ENCODE measurements at places on chromosomes 3 and 15.
A peak's percentile ranks its signal among the peaks of the same experiment; 100 is the strongest.

DNA sequence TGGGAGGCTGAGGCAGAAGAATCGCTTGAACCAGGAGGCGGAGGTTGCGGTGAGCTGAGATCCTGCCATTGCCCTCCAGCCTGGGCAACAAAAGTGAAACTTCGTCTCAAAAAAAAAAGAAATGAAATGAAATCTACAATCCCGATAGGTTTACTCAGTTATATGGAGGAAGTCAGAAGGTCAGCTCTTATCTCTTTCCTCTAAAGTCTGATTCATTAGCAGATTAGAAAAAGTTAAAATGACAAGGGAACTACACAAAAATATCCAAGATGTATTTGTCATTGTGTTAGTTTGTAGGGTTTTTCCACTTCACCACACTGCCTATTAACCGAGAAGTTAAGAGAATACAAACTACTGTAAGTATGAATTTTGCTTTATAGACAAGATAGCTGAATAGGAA, 420.6 kb downstream of the SHQ1 start:
- DNase-seq, result no peak

- no peak for DNase-seq
Observed at GRCh38 chr3:197376735-197377555, 78.5 kb upstream of the DLG1 start.

DNA sequence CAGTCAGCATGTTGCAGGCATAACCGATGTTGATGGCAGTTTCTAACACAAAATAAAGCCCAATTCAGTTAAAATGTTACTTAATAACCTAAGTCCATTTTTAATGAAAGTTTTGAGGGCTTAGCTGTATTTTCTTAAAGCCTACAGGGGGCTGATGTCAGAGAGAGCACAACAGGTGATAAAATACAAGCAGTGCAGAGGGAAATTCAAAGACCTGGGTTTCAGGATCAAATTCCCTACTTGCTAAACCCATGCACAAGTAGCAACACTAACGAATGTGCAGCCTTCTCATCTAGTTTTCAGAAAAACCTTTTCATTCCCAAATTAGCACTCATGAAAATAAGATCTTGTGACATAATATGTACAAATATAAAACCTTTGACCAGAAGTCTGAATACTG, 202.0 kb downstream of the ATP8B4 start:
- DNase-seq, result no peak

DNA sequence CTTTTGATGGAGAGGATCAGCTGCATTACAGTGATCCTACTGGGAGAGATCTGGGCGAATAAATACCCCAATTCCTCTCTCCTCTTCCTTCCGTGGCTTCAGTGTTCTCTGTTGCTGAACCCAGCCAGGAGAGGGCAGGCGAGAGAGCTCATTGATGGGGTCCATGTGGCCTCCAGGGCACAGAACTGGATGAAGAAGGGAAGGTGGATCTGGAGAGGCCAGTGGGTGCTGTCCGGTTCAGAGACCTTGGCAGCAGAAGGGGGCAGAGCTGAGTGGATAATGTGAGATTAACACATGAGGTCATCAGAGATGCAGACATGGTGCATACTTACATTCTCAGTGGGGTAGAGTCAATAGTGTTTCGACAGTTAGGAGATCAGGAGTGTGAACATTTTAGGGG, 193.6 kb downstream of the CLSTN2 start:
- peak; percentile 75 for DNase-seq

DNA sequence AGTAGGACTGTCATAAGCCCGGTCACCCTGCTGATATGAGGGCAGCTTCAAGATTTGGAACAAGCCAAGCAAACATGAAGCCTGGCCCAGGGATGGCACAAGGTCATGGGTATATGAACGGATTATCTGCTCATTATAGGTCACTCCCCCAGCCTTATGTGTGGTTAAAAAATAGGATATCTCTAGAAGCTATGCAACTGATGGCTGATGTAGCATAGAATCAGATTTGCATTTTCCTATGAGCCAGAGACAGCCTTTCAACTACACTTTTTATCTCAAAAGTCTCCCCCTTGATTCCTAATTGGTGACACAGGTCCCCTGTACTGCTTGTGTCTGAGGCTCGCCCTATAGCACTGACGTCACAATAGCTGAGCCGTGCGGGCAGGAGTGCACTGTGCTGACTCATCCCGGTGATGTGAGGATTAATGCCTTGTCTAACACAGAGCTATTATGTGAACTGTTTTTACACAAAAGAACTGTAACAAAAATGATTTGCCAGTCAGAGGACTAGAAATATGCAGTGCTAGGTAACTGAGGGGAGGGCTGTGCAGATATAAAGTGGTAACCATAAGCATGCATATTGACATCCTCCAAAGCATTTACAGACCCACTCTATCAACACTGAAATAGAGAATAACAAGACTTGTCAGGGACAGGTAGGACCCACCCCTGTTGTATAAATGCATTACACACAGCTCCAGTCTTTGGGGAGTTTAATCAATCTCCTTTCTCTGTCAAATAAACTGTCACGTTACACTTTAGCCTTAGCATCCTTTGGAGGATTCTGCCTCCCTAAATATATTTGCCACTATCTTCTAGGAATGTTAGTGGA, 204.9 kb downstream of the TIGIT start:
- peak; percentile 1 for DNase-seq

DNA sequence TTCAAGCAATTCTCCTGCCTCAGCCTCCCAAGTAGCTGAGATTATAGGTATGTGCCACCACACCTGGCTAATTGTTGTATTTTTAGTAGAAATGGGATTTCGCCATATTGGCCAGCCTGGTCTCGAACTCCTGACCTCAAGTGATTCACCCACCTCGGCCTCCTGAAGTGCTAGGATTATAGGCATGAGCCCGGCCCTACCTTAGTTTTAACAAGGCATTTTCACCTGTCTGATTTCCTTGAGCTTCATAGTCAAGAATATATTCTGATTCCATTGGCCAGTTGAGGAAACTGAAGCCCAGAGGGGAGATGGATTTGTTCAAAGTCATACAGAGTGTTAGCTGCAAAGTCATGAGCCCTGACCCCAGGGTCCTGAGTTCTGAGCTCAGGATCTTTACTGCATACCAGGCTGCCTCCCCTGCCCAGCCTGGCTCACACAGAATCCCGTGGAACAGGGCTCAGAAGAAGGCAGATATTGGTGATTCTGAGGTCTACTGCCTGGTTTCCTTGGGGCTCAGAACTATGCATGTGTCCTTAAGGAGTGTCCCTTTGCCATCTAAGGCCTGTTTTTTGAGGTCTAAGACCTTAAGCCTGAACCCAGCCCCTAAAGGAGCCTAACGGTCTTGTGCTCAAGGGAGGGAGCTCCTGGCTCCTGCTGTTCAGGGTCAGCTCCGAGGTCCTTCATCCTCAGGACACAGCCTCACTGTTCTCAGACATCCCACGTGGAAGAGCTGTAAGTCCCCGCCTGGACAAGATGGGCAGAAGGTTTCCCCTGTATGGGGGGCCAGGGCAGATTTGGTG, 134.4 kb downstream of the SMAD6 start:
- no peak for DNase-seq

DNA sequence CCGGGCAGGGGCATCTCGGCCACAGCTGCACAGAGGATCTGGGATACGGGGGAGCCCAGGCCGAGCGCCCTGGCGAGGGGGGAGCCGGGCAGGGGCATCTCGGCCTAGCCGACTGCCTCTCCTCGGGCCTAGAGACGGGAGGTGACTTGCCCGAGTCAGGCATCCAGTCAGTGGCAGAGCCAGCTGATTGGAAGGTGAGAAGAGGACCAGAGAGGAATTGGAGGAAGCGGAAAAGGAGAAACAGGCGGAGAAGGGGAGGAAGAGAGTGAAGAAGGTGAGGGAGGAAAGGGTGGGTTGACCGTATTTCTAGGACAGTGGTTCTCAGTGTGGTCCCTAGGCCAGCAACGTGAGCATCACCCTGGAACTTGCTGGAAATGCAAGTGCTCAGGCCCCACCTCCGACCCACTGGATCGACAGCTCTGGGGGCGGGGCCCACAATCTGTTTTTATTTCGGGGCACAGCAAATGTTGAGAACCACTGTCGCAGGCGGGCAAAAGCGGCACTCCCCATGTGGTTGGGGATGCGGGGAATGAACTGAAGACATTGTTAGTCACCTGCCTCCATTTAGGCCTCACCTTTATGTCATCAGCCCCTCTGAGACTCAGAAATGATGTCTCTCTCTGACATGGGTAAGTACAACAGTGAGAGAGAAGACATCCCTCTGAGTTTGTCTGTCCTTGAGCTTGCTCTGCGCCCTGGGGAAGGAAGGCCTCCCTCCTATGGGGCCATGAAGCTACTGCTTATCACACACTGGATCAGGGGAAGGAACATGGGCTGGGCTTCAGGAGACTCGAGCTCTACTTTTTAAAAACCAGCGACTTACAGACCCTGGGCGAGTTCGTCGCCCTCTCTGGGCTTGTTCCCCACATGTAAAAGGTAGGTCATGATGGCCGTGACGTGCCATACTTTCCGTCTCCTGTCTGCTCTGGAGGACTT, 1.0 kb upstream of the MELTF start:
- DNase-seq, result no peak

DNA sequence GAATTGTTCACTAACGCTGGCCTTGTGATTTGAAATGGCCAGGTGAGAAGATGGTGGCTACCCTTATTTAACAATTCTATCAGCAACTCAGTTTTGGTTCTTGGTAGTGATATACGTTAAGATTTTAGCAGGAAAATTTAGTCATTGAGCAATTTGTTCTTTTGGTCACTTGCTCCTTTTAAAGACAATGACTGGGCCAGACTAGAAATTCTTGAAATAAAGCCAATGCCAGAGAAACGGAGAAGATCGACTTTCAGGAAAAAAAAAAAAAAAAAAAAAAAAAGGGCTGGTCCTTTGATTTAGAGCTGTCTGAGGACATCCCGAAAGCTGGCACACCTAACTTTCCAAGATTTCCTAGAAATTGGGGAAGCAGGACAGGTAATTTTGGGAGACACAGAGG, 178.5 kb downstream of the FNDC3B start:
- DNase-seq, result no peak

DNA sequence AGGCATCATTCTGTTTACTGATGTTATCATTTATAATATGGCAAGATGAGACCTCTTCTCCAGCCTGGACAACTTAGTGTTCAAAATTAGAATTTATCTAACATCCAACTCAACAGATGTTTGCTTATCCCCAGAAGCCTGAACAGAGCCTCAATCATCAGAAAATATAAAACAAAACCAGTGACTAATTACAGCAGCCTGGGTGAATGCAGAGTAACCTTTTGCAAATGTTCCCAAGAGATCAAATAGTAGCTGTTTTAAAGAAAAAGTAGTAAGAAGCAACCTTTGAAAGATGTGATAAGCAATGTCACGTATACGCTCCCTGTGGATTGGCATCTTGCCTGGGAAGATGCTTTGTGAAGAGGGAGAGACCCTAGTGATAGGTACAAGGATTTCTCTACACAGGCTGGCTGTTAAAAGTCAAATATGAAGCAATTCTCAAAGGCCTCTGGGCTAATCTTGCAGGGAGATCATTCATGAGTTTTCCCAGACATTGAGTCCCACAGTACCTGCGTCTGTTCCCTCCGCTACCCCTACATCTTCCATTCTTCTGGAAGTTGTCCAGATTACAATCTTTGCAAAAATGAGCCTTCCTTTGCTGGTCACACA, 39.3 kb upstream of the PRICKLE2 start:
- DNase-seq, result no peak

DNA sequence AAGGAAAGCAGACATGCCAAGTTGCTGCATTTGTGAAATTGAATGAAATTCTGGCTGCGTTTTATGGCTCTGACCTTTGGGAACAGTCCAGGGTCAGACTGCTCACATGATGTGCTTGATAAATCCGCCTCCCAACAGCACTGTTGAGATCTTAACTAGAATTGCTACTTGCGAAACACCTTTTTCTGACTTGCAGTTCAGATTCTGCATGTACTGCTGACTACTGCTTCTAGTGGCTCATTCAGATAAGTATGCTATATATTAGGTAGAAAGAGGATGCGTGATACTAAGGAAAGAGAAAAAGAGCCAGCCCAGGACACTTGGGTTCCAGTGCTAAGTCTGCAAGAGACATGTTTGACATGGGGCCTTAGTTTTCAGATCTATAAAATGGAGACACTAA, 129.4 kb downstream of the LPP start:
- DNase-seq, result no peak

GRCh38 chr3:134699721-134700120, 48.9 kb upstream of the KY start:
- no peak for DNase-seq

DNA sequence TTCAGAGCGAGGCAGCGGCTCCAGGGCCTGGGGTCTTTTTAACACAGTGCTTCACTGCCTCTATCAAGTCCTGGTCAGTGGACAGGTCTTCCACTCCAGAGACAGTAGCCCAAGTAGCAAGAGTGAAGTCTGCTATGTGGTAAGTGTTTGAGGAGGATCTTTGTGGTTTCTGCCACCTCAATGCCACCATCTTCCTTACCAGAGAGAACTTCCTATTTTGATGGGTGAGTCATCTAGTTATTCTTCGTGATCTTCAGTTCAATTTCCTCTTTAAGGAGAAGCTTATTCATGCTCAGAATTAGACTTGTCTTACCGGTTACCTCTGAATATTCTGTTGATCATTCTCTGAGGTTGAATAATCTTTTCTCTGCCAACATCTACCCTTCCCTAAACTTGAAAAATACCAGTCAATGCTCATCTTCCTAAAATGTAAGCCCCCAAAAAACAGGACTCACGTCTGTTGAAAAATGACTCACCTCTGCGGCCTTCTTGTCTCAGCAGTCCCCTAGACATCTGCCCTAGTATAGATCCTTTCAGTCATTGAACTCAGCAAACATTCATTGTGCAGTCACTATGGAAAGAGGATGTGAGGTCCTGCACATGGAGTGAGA, 32.2 kb upstream of the BCL6 start:
- no peak for DNase-seq

DNA sequence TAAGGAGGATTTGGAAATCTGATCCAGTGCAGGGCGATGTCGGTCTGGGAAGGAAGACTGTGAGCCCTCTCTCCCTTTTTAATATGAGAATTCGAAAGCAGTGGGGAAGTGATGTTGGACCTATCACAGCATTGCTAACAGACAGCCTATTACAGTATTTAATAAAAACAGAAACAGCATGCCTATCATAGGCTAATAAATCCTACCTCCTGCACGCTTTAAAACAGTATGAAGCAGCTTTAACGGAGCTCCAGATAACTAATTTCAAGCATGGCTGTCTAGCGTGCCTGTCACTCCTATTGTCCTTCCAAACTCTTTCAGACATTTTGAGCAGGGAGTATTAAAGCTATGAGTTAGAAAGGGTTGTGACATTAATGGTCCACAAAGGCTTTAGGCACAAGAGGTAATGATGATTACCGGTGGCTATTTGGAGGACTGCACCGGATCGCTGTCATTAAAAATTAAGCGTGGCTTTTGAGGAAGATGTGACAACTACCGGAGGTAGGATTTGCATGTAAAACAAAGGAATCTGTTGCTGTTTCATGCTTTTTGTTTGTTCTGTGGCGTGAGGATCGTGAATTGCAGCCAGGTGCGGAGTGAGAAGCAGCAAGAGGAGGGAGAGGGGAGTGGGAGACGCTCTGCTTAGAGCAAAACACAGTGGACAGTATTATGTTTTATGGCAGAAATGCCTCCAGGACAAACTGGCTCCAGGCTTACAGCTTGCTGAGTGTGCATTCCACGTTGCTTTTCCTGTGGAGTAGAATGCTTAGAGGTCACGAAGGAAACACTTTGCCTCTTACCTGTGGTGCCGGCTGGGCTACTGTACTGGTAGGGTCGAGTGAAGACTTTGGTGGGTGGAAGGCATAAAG, at the start of gene KCNMB2:
TSS of gene KCNMB2 (plus strand) at position 226 of the 869 bp plus-strand sequence.
- peak; percentile 99 for DNase-seq

GRCh38 chr3:9020426-9020825, 57.2 kb upstream of the RAD18 start:
- no peak for DNase-seq

Data from NCI-H2081 (cell line).